ENCODE measurements at places on chromosomes 3 and 15.

GRCh38 chr15:51162865-51163762, 68.4 kb upstream of the TNFAIP8L3 start:
- peak; percentile 68 for DNase-seq

- peak; percentile 15 for DNase-seq
Measured at GRCh38 chr3:139238281-139239030, 105.4 kb upstream of the MRPS22 start.

DNA sequence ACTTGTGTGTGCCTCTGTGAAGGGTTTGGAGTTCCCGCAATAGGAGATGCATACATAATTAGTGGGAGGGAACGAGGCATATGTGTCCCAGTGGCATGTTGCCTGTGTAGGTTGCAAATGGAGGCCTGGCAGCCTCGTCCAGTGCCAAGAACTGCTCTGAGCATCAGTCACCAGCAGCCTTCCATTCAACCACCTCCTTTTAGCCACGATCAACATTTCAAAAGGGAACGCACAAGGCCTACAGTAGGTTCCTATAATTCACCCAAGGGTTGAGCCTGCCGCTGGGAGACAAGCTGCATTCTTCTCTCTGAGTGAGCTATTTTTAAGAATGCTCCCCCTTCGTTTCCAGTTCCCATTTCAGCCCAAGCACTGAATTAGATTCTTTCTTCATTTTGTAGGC, 78.8 kb upstream of the CTNNB1 start:
- no peak for DNase-seq

- no peak for DNase-seq
Measured at GRCh38 chr15:33370623-33371020, 59.9 kb downstream of the RYR3 start.

DNA sequence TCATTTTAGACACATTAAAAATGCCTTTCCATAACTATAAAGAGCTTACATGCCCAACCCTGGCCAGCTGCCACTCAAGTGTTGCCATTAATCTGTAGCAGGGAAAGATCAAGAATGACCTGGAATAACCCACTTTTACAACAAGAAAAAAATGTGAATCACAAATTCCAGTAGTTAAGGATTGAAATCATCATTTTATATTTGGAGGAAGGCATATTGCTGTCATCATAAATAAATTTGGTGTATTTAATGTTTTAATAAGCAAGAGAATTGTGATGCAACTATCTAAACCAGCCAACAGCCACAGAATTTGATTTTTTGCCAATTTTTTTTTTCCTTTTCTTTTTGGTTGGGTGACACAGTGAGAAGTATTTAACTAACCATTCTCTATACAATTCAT, 240.0 kb upstream of the SEMA6D start:
- DNase-seq, result peak; percentile 73

Measured in fibroblast of skin of scalp (primary cell).